ENCODE measurements at places on chromosomes 1 and 21. TPM values are rescaled to one million over a fixed set of nuclear protein-coding genes. Genes with fewer than 3 reads are reported as not detected.

DNA sequence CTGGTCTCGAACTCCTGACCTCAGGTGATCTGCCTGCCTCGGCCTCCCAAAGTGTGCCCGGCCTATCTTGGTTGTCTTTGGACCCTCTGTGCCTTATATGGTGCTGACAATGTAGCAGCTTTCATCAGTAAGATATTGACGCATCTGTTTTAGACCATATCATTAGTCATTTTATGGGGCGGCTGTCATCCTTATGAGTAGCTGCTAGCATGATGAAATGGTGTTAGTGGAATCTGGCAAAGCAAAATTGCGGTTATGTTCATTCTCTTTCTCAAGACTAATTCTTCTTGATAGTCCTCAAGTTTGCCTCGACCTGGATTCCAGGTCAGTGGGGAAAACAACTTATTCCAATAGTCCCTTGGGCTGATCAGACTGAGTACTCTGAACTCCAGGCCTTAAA lies 199.9 kb downstream of the PRDM2 start:
- DNase-seq, result no peak

Gene LYPLA2
- 20.7 TPM for total RNA-seq

- DNase-seq, result no peak
These were observed 26.8 kb downstream of the CCN1 start for GRCh38 chr1:85607126-85607920.

DNA sequence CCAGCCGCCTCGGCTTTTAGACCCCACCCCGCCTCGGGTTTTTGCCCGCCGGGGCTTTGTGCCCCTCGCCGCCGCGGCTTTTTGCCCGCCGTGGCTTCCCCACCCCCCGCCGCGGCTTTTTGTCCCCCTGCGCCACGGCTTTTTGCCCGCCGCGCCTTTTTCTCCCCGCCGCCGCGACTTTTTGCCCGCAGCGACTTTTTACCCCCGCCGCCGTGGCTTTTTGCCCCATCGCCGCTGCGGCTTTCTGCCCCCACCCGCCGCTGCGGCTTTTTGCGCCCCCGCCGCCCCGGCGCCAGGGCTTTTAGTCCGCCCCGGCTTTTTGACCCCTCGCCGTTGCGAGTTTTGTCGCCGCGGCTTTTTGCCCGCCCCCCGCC lies 474.4 kb downstream of the FAM72C start:
- DNase-seq, result no peak

DNA sequence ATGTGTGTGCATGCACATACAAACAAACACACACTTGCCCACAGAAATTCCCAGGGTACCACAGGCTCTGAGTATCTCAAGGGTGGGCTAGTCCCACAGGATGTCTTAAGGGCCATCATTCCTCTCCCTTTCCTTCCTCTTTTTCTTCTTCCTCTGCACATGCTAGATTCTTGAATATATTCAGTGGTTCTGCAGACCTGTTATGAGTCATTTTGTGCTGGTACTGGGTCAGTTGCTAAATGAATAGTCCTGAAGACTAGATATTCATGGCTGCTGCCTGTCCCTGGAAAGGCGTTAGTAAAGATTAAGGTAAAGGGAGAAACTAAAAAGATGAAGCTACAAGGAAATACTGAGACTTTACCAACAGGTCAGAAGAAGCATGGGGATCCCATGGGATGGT lies 256.7 kb upstream of the KIAA0040 start:
- no peak for DNase-seq

GRCh38 chr21:15976807-15977206 lies 247.0 kb downstream of the USP25 start:
- DNase-seq, result no peak

DNA sequence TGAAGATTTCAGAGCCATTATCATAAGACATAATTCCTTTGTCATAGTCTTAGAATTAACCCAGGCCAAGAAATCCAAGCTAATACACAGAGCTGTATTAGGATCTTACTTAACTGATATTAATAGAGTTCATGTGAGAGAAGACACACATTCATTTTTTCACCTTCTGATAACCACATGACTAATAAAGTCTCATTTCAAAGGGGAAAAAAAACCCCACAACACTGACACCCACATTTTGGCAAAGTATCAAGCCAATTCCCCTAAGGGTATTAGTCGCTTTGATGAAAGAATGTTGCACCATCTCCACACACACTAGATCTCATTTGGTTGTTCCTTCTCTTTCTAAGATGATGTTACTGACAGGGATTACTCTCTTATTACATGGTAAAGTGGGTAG lies 344.4 kb upstream of the ESRRG start:
- DNase-seq, result no peak

- DNase-seq, result no peak
These were observed 7.7 kb upstream of the SYNJ1 start for GRCh38 chr21:32735524-32735923.

Gene ARHGAP30
- 1.7 TPM for total RNA-seq

- DNase-seq, result no peak
These were observed 154.7 kb downstream of the PGBD5 start for GRCh38 chr1:230271300-230272035.

Gene ADGRB2
- 75.0 TPM for total RNA-seq

DNA sequence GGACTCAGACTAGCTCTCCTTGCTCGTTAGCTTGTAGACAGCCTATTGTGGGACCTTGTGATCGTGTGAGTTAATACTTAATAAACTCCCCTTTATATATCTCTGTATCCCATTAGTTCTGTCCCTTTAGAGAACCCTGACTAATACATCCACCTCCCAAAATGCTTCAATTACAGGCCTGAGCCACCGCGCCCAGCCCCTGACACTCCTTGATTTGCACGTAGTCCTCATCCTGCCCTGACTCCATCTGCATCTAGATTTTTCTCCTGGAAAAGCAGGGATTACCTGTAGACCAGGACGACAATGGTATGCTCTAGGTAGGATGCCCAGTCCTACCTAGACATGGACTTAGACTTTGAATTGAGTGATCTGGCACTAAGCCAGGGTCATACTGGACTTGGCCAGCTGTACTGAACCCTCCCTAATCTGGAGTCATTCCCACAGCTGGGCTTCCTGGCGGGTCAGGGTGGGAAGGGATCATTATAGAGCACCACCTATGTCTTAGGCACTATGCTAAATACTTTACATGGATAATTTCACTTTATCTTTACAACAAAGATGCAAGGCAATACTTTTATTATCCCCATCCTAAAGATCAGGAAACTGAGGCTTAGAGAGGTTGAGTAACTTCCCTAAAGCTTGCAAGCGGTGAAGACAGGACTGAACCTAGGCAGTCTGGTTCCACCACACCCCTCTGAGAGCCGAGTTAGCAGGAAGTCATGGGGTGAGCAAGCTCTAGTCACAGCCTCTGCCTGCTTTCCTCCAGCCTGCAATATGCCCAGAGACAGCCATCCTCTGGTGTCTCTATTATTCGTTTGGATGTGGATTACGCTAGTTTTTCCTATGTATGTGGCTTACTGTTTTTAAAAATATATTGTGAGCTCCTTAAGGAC lies 89.4 kb downstream of the DTL start:
- no peak for DNase-seq

Gene ADAMTS4
- total RNA-seq, result 0.62 TPM

GRCh38 chr1:64811131-64811530 lies 66.3 kb downstream of the RAVER2 start:
- no peak for DNase-seq

Gene WLS
- total RNA-seq, result 29.2 TPM

Gene CAMSAP2
- total RNA-seq, result 130 TPM

Gene SPRR2E
- total RNA-seq, result not detected

Gene SLAMF7
- not detected for total RNA-seq

- DNase-seq, result no peak
These were observed 10.2 kb downstream of the PPFIA4 start for GRCh38 chr1:203036537-203036936.

DNA sequence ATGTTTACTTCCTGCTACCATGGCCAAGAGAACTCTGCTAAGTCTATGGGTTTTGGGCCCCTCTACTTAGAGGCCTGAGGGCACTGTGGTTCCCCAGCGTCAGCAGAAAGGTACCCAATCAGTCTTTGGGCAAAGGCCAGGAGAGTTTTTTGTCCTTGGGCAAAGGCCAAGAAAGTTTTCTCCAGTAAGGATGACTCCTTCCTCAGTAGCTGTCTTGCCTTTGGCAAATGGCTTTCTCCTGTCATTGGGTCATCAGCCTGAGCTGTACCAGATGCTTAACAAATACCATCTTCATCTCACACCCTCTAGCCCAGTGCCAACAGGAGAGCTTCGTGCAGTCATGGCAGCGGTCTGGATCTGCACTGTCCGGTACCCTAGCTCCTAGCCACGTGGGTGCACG lies 199.3 kb upstream of the TMEM51 start:
- no peak for DNase-seq

DNA sequence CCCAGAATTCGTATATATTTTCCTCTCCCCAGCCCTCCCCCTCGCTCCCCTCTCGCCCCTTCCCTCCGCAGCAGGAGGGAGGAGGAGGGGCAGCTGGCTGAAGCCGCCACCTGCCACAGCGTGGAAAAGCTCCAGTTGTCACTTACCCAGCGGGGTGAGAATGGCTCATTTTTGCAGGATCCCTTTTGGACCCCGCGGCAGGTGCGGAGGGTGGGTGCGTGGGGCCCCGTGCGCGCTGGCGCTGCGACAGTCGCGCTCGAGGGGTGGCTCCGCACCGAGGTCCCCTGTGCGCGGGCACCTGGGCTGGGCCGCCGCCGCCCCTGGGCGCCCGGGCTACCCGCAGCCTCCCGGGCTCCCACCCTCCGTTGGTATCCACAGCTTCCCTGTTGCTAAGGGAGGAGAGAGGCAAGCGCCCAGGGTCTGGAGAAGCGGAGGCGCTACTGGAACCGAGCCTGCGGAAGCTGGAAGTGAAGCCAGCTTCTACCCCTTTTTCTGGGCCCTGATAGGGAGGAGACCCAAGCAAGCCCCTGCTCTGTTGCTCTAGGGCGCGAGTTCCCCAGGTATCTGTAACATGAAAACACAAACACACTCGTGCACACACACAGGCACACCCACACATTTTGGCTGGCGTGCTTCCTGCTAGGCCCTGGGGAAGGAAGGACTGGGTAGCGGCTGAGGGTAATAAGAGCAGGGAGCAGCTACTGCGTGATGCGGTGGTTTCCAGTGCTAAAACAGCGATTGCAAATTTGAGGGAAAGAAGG lies at the start of gene ERICH3:
ERICH3 (minus strand) TSS at position 442 of the 761 bp plus-strand sequence; CDS start at position 169, 273 bp downstream.
- DNase-seq, result peak; percentile 72

- no peak for DNase-seq
These were observed 37.1 kb upstream of the TMCO2 start for GRCh38 chr1:40210511-40211204.

- DNase-seq, result no peak
These were observed 1092.2 kb downstream of the PLA2G4A start for GRCh38 chr1:187920976-187921375.

All from occipital lobe (tissue), 3 donors.